NCI-H1694 (cell line): ENCODE measurements at places on chromosomes 11 and 22.

DNA sequence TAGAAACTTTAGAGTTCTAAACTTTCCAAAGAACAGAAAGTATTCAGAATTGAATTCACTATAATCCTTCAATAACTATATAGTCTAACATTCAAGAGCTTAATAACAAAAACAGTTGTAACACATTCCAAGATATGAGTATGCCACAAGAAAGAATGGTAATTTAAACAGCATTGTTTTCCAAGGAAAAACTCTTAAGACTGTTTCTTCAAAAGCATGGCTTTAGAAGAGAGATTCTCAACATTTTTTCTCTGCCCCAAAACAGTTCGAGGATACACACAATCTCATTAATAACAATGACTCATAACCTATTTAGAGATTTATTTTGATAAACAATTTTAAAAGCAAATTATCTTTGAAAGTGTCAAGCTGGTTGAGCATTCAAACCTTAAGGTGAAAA lies 16.7 kb upstream of the ARHGAP32 start:
- no peak for DNase-seq

GRCh38 chr11:22703591-22703990 lies 37.2 kb downstream of the GAS2 start:
- DNase-seq: no peak

DNA sequence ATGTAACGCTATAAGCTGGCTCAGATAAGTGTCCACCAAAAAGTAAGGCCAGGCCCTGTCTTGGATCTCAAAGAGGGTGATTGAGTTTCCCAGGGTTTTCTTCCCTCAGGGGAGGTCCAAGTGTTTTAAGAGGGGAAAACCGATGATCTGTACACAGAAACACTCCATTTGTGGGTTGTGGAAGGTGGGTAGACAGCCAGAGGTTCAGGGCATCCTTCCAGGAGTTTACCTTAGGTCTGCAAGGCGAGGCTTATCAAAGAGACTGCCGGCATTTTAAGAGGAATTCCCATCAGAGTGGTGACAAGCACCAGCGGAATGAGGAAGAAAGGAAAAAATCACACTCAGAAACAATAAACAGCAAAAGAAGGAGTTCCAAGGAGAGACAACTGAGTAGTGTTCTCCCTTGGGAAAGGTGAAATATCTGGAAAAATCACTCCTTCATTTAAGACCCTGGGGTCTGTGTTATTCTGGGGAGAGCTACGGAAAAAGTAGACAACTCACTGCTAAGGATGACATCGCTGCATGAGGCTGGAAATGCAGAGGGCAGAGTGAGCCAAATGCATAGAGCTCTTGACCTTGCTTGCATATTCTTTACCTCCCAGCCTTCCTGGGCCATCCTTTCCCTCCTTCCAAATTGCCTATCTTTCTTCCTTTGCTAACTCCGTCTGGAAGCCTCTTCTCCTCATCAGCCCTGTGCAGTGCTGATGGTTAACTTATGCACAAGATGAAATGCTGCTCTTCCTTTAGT lies 22.1 kb upstream of the MMP7 start:
- no peak for DNase-seq

- no peak for DNase-seq
Observed at GRCh38 chr11:24820541-24820940, 323.7 kb downstream of the LUZP2 start.

GRCh38 chr22:48301908-48302307 lies 1525.8 kb downstream of the BRD1 start:
- no peak for DNase-seq

DNA sequence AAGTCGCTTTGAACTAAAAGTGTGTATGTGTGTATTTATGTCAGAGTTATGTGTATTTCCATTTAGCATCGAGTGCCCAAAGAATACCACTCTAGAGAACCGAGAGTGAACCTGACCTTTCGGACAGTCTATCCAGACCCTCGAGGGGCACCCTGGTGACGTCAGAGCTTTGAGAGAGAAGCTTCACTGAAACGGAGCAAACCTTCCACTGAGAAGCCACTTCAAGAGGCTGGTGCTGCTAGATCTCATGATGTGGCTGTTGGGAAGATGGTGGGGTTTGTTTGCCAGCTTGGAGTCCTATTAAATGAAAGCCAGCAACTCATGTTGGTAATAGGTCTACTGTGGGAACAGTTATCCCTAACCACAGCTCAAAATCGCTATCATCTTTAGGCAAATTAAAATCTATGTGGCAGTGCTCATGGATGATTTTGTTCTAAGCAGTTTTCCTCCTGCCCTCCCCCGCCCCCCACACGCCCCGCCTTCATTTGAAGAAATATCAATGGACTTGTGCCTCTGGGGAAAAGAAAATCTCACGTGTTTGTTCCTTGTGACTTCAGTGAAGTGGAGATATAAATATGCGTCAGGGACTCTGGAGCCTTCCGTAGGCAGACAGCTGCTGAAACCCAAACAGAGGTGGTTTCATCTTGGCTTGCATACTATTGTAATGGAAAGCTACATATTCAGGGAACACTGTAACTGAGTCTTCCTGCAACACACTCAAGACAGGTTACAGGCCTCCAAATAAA lies 22.4 kb upstream of the C11orf96 start:
- no peak for DNase-seq

GRCh38 chr11:65504674-65505465 lies 6.0 kb downstream of the MALAT1 start:
- no peak for DNase-seq

- DNase-seq: no peak
Observed at GRCh38 chr22:47167056-47167455, 404.6 kb downstream of the TBC1D22A start.

- no peak for DNase-seq
Observed at GRCh38 chr11:126421271-126421671, 65.8 kb downstream of the ST3GAL4 start.

GRCh38 chr22:31630331-31631329 lies 31.4 kb downstream of the PISD start:
- DNase-seq: no peak

DNA sequence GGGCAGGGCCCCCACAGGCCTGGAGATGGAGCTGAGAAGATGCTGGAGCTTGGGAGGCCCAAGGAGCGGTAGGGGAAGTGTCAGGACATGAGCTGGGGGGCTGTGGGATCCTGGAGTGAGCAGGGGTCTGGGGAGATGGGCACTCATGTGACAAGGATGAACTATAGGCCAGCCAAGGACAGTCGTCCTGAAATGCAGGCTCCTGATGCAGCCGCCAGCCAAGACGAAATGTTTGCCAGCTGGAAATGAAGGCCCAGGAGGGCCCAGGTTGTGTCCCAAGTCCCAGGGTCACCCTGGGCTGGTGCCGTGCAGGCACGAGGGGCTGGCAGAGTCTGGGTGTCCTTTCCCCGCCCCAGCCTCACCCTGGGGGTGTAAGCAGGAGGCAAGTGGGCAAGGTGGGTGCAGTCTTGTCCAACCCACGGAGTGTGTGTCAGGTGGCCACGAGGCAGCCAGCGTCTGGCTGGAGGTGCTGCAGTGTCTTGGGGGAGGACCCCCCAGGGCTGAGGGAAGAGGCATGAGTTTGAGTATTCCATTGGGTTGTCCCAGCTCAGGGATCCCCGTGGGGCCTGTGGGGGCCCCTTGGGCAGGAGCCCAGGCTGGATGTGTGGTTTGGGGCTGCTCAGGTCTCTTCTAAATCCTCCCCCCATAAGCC lies 21.4 kb downstream of the MRGPRG start:
- no peak for DNase-seq

DNA sequence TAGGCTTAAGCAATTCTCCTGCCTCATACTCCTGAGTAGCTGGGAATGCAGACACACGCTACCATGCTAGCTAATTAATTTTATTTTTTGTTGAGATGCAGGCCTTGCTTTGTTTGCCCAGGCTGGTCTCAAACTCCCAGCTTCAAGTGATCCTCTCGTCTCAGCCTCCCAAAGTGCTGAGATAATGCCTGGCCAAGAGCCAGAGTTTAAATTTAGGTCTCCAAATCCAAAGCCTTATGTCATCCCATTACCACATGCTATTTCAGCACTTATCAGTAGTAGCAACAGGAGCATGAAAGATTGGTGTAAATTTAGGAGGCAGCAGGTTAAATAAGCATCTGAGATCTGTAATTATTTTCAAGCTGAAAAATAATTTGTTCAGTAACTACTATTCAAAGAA lies 326.1 kb upstream of the ANO5 start:
- DNase-seq: no peak

DNA sequence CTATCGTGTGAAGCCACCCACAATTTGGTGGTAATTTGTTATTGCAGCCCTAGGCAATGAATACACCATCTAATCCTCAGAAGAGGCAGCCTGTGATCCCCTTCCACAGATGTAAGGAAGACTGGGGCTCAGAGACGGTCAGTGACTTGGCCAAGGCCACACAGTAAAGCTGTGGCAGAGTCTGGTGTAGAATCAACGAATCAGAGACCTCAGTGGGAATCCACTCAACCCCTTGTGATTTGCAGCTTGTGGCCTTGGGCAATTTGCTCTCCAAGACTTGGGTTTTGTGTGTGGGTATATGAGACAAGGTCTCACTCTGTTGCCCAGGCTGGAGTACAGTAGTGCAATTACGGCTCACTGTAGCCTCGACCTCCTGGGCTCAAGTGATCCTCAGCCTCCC lies 1.9 kb downstream of the LGALS2 start:
- no peak for DNase-seq

GRCh38 chr11:45187375-45187774 lies 40.9 kb downstream of the PRDM11 start:
- no peak for DNase-seq

DNA sequence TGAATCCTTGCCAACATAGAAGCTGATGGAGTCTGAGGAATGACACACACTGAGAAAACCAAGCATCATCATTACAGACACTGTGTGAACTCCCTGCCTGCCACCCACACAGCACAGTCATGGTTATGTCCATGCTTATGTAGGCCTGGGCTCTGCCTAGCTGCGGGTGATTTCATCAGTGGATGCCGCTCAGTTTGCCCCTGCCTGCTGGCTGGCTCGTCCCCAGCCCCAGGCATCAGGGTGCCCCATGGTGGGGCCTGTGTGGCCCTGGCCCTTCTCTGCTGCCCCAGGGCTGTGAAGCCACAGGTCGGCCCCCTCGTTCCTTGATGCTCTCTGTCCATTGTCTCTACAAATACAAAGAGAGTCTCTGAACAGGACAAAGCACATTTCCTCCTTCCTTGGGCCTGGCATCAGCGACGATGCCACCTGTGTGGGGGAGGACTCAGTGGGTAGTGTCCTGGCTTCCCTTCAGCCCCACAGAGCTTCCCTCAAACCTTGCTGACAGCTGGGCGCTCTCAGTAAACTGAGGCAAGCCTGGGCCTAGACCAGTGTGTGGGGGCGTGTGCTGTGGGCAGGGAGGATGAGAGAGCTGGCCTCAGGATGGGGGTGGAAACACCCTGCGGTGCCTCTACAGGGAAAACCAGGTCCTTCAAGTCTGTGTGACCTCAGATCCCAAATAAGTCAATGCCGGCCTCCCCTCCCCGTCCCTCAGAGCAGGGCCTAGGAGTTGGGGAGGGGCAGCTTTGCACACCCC lies 20.0 kb upstream of the TUB start:
- DNase-seq: no peak

DNA sequence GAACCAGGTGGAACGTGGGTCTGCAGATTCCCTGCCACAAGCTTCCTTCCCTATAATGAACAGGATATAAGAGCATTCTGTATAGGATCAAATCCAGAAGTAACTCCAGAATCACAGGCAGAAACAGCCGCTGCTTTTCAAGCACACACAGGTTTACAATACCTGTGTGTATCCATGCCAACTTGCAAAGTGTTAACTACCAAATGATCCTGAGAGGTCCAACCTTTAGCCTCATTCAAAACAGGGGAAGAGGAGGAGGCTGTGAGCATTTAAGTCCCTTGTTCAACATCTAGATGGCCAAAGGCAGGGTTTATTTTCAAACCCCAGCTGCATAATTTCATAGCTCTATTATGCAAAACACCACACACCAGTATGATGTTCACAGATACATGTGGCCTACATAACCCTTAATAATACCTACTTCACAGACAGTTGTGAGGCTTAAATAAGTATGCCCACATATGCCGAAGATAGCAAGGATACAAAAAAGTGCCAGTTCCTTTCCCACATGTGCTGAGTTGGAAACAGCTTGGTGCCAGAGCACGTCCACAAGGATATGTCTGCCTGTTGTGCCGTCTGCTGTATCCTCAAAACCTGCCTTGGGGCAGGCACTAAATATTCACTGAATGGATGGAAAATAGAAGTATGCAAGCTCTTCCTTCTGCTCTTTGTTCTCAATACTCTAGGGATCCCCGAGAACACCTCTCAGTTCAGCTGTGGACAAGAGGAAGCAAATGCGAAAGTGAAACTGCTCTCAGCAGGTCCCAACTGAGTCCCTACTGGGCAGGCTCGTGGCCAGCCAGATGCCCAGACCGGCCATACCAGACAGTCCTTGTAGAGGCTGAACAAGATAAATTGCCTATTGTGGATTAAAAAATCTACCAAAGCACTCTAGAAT lies 66.8 kb downstream of the LARGE1 start:
- DNase-seq: no peak

DNA sequence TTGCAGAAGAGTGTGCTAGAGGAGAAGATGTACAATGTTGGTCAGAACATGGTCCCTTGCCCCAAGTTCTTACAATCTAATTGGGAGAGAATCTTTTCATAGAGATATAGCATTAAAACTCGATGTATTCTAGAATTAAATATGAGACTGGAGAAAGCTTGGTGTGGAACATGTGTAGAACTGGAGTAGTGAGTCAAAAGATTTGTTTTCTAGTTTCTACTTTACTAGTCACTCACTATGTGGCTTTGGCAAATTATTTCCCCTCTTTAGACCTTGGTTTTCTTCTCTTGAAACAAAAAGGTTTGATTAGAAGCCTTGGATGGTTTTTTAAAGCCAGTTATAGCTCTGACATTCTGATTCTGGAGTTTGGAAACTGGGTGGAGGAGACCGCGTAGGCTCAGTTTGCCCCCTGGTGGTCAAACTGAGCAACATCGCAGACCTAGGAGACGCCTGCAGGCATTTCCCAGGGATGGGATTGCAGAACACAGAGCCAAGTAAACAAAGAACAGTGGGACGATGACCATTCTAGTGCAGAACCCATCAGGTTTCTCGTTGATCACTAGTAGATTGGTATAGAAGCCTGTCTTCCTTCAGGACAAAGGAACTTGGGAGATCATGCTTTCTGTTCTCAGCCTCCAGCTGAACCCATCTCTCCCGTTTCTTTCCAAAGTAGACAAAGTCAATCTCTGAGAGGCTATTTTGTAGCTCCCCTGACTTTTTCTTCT lies 8.5 kb upstream of the CHRDL2 start:
- peak; percentile 38 for DNase-seq

GRCh38 chr22:24463071-24463760 lies 31.9 kb upstream of the UPB1 start:
- DNase-seq: no peak

GRCh38 chr22:47599753-47600152 lies 837.3 kb downstream of the TBC1D22A start:
- no peak for DNase-seq

DNA sequence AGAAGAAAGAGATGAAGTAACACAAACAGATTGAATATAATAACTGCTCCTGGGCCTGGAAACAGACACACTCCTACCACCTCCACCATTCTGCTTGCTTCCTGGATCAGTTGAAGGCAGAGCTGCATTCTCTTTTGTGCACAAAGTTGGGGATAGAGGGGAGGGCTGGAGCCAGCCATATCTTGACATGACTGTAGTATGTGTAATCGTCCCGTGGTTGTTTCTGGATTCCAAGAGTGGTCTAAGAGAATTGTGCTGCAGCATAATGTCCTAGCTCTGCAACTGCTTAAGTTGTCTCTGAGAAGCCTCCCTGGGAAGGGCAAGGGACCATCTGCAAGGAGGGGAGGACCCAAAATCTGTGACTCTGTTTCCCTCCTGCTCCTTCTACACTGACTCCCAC lies 3.2 kb downstream of the CRY2 start:
- no peak for DNase-seq
